ENCODE measurements at places on chromosomes 7 and 10. TPM values are rescaled to one million over a fixed set of nuclear protein-coding genes. Genes with fewer than 3 reads are reported as not detected.

The MYOF gene
- 256 TPM for total RNA-seq

The ATP5MK gene
- total RNA-seq = 529 TPM

The GDF2 gene
- total RNA-seq = not detected

The PRPS1L1 gene
- not detected for total RNA-seq

The CCDC136 gene
- 0.07 TPM for total RNA-seq

The SRGN gene
- 1,601 TPM for total RNA-seq

The FEZF1 gene
- not detected for total RNA-seq

The DLX5 gene
- total RNA-seq = not detected

The NOS3 gene
- total RNA-seq = 25.3 TPM

The GPR85 gene
- total RNA-seq = 0.30 TPM

The NEUROD6 gene
- total RNA-seq = not detected
